D721Med (cell line): ENCODE measurements at places on chromosomes 12 and 14.

DNA sequence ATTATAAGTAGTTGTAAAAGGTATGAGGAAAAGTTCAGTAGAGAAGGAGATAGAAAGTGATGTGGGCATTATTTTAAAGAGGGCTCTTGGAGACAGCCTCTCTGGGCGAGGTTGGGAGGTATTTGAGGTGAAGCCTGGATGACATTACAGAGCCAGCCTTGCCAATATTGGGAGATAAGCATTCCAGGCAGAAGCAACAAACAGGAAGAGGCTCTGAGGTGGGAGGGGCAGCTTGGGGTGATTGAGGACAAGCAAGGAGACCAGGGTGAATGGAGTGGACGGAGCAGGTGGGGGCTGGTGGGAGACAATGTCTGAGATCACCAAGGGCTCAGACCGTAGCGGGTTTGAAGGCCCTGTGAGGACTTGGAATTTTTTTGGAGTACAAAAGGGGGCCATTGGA is 87.3 kb downstream of the DYRK2 start:
- no peak for DNase-seq

DNA sequence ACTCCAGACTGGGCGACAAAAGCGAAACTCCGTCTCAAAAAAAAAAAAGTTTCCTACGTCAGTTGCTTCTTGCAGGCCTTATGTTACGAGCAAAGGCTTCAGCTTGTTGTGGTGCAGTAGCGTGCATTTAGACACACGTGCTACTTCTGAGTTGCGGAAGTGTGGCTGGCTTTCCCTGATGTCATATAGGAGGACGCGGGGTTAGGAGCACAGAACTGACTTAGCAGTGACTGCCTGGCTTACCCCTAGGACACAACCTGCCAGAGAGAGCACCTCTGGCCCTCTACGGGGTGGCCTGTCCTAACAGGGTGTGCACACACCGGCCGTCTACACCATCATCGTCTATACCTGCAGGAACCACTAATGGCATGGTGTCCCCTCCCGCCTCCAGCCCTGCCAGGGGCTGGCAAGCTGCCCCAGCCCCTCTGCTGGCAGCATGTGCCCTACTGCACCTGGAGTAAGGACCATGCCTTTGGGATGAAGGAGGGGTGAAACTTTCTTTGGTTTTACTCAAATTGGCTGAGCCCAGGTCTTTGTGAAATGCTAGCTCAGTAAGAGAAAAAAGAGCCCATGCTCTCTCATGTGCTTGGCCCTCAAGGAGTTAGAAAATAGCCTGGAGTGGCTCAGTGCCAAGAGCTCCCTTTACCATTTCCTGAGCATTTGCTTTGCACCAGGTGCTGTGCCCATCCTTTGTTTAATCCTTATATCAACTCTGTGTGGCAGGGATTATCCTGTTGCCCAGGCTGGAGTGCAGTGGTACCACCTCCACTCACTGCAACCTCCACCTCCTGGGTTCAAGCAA is 1.7 kb upstream of the GPR68 start:
- DNase-seq: no peak

- no peak for DNase-seq
Observed at GRCh38 chr12:27896419-27896990, 76.0 kb downstream of the PTHLH start.

DNA sequence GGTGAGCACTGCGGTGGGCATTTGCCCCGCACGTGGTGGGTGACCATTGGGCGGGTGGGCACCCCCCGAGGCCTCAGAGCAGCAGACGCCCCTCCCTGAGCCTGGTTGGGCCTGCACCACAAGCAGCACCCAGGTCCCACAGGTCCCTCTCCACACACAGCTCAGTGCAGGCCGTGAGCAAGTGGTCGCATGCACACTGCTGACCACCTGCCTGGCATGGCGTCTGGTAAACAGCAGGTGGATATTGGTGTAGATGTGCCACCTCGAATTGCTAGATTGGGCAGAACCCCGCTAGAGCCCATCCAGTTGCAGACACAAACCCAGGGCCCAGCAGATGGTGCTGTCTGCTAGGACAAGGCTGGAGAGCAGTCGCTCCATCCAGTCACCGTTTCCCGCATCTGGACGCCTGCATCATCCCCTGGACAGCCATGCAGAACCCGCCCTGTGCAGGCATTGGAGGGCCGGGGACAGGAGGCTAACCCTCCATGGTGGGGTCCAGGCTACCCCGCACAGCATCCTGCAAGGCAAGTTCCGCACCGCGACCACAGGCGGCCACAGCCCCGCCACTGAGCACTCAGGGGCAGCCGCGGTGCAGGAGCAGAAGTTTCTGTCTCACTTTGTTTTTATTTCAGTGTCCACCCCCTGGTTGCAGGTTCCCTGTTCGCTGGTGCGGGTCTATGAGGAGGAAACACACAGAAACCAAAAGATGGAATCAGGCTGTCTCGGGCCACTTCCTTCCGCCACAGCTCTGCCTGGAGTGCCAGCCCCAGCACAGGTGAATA is 45.6 kb upstream of the RIMBP2 start:
- peak; percentile 70 for DNase-seq

DNA sequence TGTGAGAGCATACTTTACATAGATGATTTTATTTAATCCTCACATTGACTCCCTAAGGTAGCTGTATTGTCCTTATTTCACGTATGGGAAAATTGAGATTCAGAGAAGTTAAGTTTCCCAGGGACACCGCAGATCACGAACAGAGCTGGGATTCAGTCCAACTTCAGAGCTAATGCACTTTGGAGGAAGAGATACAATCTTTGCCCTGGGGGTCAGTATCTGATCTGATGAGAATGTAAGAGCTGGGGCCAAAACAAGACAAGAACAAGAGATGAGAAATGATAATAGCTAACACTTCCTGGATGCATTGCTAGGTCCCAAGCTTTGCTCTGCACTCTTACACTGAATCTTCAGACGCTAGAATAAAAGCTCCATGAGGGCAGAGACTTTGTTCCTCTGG is 6.0 kb upstream of the CSAD start:
- DNase-seq: no peak

- no peak for DNase-seq
Observed at GRCh38 chr12:67758521-67758920, 110.0 kb downstream of the DYRK2 start.

DNA sequence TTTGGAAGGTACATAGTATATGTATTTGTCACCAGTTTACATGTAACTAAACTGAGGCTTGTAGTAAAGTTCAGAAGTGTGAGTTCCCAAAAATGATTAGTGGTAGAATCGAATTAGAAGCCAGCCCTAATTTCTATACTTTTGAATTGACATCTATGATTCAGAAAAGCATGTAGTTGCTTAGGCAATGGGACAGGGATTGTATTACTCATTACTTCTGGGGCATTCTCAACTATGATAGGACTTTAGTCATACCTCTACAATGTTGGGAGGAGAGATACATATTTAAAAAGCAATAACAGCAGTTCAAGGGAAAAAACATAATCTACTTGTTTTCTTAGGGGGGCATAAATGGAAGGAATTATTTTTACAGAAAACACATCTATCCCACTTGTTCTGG is 277.9 kb upstream of the E2F7 start:
- DNase-seq: no peak

- DNase-seq: no peak
Observed at GRCh38 chr12:4440187-4440941, 5.3 kb downstream of the FGF6 start.

DNA sequence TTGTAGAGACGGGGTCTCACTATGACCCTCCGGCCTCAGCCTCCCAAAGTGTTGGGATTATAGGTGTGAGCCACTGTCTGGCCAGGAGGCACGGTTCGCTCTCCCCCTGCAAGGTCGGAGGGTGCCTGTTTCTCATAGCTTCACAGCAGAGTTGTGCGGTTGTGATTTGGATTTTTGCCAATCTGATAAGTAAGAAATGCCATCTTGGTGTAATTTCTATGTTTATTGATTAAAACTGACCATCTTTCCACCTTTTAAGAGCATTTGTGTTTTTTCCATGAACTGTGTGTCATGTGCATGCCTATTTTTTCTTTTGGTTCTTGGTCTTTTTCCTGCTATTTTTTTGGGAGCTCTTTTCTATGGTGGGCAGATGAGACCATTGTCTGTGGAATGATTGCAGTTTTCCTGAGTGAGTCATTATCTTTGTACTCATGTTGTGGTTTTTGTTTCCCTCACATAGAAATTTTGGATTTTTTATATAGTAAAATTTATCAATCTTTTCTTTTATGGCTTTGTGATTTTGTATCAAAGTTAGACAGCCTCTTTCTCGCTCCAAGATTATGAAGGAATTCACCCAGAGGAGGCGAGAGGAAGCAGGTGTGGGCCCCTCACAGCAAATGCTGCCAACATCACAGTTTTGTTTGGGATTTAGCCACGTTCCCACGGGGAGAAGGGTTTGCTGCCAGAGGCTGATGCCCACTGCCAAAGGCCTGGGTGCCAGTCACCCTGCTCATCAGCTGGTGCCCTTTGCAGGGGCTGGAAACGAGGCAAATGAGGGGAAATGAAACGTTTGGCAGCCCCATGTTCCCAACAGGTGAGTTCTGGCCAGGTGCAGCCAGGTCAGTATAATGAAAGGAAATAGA is 47.2 kb downstream of the RFX4 start:
- DNase-seq: no peak

DNA sequence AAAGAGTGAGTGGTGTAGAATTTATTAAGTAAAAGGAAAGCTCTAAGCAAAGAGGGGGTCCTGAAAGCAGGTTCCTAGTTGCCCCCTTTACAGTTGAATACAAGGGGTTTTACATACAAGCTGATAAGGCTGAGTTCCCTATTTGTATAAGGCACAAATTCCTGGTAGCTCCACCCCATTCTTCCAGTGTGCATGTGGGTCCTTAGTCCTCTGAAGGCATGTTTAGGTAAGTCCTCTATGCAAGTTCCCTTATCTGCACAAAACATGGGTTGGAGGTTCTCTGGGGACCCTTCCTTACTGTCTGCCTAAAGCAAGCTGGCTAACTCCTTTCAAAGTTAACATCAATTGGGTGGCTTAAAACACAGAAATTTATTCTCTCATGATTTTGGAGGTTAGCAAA is 2.9 kb upstream of the FAR2 start:
- DNase-seq: no peak

GRCh38 chr12:124217508-124218242 is 77.2 kb upstream of the RFLNA start:
- no peak for DNase-seq

- no peak for DNase-seq
Observed at GRCh38 chr14:53331247-53331646, 178.1 kb upstream of the DDHD1 start.

DNA sequence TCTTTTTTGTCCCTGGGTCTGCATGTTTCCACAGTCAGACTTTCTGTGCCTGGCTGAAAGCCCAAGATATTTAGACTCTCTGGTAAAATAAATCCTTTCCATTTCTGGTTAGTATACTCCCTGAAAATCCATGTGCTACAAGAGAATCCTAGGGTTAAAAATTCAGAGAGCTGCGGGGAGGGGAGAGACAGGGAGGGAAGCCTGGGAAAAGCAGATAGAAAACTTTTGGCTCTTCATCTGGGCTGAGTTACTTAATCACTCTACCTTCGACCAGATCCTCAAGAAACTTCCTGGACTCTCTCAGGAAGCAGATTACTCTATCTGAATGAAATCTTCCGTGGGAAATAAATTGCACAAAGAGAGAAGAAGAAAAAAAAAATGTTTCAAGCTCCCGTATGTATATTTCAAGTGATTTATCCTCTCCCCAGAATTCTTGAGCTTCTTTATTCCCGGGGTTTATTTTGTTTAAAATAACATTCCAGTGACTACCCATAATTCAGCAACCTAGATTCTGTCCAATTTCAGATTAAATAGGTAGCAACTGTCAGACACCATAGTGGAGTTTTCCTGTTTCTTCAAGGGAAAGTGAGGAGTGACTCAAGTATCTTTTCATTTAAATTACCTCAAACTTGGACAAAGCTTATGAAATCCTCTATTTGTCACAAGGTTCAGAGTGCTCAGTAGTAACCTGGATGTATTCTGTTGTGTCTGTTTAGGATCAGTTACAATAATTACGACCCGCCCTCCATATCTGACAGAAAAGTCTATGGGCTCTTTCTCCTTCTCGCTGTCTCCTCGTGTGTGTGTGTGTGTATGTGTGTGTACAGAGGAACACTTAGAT is 163.7 kb downstream of the MYRFL start:
- no peak for DNase-seq

GRCh38 chr12:116087399-116087798 is 190.1 kb downstream of the MED13L start:
- no peak for DNase-seq

DNA sequence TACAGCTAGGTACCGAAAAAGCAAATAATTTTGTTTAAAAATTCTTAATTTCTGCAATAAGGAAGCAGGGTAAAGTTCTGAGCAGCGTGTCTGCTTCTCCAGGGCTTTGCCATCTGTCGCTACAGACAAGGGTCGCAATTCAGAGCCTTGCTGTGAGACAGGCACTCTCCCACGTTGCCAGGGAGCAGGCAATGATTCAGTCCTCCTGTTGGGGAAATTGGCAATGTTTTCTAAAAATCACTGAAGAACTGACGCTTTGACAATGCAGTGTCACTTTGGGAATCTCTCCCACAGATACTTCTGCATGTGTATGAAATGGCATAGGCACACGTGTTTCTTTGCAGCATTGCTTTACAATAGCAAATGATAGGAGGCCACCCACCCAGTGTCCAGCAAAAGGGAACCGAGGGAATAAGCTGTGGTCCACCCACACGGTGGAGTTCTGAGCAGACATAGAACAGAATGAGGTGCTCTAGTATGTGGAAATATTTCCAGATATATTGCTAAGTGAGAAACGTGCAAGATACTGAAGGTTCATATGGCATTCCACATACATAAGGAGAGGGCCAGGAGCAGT is 16.0 kb upstream of the HIP1R start:
- DNase-seq: no peak

GRCh38 chr12:51862947-51863346 is 14.4 kb upstream of the FIGNL2 start:
- DNase-seq: no peak

DNA sequence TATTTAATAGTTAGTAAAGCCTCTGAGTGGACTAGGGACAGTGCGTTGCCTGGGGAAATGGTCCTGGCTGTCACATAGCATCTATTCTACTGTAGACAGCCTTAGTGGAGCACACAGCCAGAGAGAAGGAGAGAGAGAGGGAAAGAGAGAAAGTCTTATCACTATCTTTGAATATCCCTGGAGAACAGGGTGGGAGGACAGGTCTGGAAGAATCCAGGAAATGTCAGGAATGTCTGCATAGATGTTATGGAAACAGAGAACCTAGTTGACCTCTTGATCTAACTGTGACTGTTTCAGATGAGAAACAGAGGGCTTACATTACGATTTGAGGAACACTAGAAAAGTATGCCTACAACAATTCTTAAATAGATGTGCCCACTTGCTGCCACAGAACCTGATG is 92.8 kb downstream of the SLC15A5 start:
- DNase-seq: no peak

DNA sequence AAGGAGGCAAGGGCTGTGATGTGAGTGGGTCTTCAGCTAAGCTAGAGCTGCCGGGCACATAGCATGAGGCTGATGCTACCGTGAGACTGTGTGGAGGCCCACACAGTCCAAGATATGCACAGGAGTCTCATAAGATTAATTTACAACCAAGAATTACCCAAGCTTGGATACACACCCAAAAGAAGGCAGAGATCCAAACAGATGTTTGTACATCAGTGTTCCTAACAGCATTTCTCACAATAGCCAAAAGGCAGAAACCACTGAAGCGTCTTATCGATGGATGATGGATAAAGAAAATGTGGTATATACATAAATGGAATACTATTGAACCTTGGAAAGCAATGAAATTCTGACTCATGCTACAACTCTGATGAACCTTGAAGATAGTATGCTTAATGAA is 40.8 kb upstream of the RIC8B start:
- DNase-seq: no peak

- DNase-seq: no peak
Observed at GRCh38 chr12:24133384-24133783, 183.9 kb upstream of the SOX5 start.

GRCh38 chr12:51005030-51005429 is 21.2 kb downstream of the SLC11A2 start:
- no peak for DNase-seq
